Activated gamma-delta T cell treated with anti-CD3 and anti-CD28 coated beads, Interleukin-2, amount 50 U/mL, for 16 hours (primary cell): ENCODE measurements at places on chromosomes 1 and 21.

DNA sequence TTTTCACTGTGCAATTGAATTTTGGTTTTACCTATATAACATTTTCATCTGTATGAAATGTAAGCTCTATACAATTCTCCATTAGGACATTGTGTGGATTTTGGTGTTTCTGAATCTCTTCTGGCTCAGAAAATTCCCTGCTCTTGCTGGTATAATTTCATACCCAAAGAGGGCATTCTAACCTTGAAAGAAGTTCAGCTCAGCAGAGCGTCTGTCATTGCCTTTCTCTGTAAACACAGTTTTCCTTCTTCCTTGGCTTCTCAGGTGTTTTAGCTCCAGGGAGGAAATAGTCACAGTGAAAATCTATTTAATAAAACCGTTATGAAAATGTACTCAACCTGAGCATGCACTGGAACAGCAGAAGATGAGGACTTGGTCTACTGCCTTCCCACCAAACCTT is 16.0 kb downstream of the DISC1 start:
- no peak for DNase-seq

- DNase-seq: no peak
Observed at GRCh38 chr1:236979149-236979900, 24.9 kb downstream of the MT1HL1 start.

DNA sequence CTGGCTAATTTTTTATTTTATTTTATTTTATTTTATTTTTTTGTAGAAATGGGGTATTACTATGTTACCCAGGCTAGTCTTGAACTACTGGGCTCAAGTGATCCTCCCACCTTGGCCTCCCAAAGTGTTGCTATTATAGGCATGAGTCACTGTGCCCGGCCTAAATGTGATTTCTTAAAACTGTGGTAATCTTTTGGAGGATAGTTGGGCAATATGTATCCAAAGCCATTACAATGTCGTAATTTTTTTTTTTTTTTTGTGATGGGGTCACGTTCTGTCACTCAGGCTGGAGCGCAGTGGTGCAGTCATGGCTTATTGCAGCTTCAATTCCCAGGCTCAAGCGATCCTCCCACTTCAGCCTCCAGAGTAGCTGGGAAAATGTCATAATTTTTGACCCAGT is 14.2 kb downstream of the ETV3L start:
- no peak for DNase-seq

DNA sequence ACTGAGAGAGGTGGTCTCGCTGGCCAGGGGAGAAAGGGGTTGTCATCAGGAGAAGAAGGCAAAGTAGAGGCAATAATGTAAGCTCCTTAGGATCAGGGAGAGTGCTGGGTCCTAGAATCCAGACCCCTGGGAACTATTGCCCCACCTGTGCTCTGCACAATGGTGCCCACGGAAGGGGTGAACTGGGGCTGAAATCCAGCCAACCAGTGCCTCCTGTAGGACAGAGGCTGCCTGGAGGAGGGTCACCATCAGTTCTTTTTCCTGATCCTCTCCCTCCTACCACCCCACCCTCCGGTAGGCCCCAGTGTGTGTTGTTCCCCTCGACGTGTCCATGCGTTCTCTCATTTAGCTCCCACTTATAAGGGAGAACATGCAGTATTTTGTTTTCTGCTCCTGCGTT is 52.9 kb upstream of the ATP2B4 start:
- no peak for DNase-seq

DNA sequence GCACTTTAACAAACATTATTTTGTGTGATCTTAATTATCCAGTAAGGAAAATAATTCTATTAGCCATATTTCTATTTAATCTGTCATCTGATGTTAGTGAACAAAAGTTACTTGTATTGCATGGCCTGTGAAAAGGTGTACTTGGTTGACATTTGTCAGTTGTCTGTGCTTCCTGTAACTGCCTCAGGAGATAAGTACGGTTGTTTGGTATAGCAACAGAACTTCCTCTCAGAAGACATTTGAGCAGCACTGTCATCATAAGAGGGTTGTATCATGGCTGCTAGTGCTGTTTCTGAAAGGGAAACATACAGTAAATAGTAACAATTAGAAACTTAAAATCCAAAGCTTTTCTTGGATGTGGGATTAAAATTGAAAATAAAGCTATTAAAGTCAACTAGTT is 3.4 kb downstream of the BLZF1 start:
- DNase-seq: no peak

DNA sequence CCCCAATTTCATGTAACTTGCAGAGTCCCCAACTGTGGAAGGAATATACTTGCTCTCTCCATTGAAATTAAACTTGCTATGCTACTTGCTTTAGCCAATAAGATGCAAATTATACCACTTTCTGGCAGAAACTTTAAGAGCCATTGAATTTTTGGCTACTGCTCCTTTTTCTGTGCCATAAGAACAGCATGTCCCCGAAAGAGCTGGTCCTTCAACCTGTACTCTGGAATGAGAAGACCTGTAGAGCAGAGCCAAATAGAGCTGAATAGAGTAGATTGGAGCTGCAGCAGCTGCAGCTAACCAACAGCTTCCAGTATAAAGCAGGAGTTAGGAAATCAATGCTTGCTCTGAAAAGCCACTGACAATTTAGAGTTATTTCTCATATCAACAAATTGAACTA is 472.3 kb upstream of the B3GALT2 start:
- no peak for DNase-seq

GRCh38 chr1:109392037-109392787 is 5.5 kb downstream of the SORT1 start:
- DNase-seq: no peak

- no peak for DNase-seq
Observed at GRCh38 chr21:33189824-33190223, 39.9 kb upstream of the IFNAR2 start.

DNA sequence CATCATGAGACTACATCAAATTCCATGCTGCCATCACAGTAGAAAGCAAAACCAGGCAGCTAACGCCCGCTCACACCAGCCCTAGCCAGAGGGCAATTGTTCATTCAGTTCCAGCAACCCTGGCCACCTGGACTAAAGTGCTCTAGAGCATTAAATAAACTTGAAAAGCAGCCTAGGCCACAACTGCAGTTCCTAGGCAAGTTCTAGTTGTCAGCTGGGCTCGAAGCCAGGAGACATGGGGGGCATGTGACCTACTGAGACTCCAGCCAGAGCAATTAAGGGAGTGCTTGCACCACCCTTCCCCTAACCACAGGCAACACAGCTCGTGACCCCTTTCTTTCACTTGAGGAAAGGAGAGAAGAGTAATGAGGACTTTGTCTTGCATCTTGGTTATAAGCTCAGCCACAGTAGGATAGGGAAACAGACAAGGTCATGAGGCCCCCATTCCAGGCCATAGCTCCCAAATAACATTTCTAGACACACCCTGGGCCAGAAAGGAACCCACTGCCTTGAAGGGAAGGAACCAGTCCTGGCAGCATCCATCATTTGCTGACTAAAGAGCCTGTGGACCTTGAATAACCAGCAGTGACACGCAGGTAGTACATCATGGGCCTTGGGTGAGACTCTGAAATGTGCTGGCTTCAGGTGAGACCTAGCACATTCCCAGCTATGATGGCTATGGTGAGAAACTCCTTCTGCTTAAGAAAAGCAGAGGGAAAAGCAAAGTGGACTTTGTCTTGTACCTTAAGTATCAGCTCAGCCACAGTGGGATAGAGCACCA is 77.0 kb downstream of the ZZZ3 start:
- no peak for DNase-seq

DNA sequence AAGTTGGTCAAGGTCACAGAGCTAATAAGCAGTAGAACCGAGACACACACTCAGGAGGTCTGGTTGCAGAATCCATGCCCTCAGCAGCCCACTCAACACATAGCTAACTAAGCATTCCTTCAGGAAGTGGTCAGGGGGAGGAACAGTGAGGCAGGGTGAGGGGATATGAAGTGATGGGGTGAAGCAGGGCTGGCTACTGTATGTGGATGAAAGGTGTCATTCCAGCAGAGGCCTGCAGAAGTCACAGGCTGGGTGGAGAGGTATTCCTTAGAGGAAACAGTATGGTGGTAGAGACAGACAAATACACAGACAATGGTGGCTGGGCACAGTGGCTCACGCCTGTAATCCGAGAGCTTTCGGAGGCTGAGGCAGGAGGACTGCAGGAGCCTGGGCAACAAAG is 14.1 kb downstream of the TMCO4 start:
- DNase-seq: no peak

GRCh38 chr21:35436899-35437298 is 387.8 kb upstream of the RUNX1 start:
- DNase-seq: no peak
